ENCODE measurements at places on chromosomes 3 and 15.

DNA sequence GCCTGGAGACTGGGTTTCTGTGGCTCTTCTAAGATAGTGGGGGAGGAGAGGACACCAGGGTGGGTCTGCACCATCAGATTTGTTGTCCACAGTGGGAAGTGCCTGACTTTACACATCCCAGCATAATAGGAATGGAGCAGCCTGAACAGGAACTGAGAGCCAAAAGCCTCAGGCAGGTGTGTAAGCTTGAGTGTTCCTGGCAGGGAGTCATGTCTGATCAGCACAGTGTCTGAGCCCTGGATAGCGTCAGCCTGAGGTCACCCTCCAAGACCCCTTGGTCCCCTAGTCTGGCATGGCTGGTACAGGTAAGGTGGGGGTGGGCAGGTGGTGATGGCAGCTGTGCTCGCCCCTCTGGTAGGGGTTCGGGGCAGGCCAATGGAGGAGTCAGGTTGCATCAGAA is 20.2 kb downstream of the INSYN1 start:
- DNase-seq, result no peak

DNA sequence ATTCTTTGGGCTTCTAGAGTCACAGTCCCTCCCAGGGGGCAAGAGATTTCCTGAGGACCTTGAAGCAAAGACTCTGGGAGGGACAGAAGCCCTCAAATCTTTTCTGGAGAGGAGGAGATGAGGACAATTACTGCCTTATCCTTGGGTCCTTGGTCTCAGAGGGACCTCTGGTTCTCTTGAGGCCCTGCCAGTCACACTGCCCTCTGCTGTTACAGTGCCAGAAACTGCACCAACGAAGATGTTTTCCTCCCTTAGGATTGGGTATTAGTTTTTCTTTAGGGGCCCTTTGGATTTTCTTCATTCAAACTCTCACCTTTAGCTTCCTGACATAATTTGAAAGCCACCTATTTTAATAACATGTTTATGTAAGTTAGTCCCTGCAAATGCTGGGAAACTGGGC is 58.2 kb upstream of the SCN5A start:
- DNase-seq, result no peak

DNA sequence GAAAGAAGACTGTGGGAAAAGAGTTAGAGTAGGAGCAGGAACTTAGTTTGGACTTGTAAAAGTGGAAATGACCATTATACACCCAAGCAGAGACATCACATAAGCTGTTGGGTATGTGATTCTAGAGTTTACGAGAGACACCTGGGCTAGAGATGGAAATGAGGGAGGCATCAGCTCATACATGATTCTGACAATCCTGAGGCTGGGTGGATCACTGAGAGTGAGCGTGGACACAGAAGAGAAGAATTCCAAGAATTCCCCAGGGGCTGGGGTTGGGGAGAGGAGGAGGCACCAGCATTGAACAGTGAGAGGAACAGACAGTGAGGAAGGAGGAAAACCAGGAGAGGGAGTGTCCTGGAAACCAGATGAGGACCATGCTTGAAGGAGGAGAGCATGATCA is 113.5 kb downstream of the KCNAB1 start:
- DNase-seq, result no peak

- no peak for DNase-seq
These were observed 188.7 kb upstream of the EIF1B start for GRCh38 chr3:40120806-40121205.

DNA sequence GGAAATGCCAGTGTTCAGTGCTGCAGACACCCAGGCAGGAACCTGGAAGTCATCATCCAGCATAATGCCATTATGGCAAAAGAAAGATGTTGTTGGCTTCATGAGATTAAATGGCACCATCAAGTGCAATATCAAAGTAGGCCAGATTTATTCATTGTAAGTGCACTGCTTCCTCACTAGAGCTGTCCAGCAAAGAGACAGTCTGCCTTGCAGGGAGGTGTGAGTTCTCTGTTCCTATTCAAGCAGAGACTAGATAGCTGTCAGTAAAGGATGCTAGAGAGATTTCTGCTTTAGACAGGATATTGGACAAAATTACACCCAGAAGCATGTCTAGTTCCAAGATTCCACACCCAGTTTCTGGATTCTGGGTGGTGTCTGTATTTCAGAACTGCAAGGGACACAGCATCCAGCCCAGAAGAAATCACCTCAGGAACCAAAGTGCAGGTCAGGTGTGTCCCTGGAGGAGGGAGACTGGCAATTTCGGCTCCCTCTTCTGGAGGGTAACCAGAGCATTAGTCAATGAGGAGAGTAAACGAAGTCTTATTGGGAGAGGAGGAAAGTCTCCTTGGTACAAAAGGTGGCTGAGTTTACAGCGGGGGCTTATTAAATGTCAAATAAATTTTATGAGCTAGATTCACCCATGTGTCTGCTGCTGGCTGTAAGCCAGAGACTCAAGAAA is 377.3 kb downstream of the EPHB1 start:
- DNase-seq, result no peak

- DNase-seq, result no peak
These were observed 1079.5 kb downstream of the IGSF11 start for GRCh38 chr3:117955196-117955595.

- DNase-seq, result no peak
These were observed 354.3 kb upstream of the TRIM42 start for GRCh38 chr3:140323561-140323960.

DNA sequence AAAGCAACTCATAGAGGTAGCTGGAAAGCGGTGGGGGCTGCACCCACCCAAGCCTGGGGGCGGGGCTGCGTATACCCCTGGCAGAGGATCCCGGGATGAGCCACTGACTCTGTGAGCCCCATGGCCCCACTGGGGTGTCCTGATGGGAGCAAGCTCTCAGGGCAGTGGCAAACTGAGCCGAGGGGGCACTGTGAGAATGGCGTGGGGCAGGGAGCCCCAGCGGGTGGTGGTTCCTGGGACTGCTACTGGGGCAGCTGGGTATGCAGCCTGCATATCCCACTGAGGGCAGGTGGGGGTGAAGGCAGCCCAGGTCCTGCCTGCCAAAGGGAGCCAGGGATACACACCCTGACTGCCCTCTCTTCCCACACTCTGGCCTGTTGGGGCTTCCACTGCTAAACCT is 59.4 kb downstream of the DNAJB8 start:
- DNase-seq, result no peak

DNA sequence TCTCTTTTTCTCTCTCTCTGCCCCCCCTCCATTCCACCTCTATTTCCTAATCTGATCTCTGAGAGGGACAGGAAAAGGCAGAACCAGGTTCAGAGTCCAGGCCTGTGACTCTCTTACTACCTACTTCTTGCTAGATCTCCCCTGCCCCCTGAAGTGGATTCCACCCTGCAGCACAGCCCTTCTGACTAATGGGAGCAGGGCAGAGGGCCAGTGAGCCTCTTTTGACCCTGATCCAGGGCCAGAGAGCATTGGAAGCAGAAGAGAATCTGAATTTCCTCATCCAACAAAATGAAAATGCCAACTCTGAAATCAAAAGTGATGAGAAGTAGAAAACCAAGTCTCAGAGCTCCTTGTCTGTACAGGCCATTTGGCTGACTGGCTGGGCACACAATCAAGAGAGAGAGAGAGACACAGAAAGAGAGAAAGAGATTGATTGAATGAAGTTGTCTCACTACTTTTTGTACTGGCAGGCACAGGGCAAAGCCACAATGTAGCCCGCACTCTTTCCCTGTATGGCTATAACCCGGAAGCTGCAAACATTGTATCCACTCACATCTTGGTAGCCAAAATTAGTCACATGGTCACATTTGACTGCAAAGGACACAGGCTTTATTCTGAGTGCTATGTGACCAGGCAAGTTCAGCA is 31.6 kb upstream of the GLCE start:
- no peak for DNase-seq
